ENCODE measurements at places on chromosomes 6 and 20.

GRCh38 chr20:8330319-8330784 lies 198.3 kb downstream of the PLCB1 start:
- DNase-seq = no peak

GRCh38 chr6:158958504-158959386 lies 41.3 kb downstream of the RSPH3 start:
- no peak for DNase-seq

DNA sequence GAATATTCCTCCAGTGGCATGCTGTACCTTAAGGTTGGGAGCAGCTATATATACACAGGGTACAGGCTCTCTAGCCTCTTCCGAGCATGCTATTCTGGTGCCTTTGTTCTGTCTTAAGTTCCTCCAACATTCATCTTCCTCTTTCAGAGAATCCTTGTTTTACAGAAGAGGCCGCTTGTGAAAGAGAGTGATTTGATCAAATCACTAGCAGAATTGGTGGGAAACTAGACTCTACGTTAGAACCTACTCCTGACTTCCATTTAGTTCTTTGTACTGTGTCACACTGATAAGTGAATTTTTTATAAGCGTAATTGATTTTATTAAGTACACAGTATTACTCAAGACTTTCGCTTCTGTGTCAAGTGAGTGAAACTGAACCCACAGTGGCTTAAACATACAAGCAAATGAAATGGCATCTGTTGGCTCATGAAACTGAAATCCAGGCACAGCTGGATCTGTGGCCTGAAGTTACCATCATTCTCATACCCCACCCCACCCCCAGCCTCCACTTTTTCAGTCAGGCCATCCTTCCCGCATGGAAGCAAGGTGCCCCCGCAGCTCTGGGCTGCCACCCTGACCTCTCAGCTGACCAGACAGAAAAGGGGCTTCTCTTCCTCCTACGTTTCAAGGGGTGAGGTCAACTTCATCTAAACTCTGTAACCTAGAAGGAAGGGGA lies 102.3 kb downstream of the RPP40 start:
- DNase-seq = no peak

DNA sequence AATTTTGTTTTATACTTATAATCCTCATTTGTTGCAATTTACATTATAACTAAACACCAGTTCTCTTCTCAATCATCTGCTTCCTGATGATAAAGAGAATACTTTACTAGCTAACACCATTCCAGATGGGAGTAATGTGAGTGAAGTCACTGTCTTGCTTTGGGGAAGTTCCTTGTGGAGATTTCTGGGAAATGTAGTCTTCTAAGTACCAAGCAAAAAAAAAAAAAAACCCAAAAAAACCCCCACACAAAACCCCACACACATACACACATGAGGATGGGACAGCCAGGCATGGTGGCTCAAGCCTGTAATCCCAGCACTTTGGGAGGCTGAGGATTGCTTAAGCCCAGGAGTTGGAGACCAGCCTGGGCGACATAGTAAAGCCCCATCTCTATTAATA lies 2.2 kb upstream of the SNPH start:
- DNase-seq = no peak

- no peak for DNase-seq
Measured at GRCh38 chr6:9252799-9253198, 817.5 kb upstream of the SLC35B3 start.

DNA sequence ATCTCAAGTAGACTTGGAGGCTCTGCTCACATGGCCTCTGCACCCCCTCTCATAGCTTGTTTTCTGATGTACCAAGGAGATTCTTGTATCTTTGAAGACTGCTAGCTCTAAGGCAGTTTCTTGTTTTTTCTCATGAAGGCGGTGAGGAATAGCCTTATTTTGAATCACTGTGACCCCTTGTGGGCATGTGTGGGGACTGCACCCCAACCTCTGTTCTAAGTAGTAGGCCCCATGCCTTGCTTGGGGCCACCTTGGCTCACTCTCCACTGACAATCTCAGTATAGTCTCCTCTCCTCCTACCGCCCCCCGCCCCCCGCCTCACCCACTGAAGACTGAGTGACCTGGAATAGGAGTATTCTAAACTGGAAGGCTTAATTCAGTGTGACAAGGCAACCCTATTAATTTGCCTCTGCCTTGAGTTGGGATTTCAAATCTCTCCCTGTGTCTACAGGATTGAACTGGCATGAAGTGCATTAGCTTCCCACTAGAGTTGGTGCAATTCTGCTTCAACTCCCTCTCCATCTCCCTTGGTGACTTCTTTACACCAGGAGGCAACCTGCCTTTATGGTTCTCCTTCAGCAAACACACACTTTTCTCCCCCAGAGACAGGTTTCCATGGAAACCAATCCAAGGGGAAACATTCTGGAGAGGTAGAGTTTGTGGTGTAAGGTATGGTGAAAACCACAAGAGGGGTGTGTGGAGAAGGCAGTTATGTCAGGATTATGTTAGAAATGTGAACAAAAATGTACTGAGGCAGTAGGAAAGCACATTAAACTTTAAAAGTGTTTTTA lies 75.4 kb upstream of the ECI2 start:
- peak; percentile 30 for DNase-seq

DNA sequence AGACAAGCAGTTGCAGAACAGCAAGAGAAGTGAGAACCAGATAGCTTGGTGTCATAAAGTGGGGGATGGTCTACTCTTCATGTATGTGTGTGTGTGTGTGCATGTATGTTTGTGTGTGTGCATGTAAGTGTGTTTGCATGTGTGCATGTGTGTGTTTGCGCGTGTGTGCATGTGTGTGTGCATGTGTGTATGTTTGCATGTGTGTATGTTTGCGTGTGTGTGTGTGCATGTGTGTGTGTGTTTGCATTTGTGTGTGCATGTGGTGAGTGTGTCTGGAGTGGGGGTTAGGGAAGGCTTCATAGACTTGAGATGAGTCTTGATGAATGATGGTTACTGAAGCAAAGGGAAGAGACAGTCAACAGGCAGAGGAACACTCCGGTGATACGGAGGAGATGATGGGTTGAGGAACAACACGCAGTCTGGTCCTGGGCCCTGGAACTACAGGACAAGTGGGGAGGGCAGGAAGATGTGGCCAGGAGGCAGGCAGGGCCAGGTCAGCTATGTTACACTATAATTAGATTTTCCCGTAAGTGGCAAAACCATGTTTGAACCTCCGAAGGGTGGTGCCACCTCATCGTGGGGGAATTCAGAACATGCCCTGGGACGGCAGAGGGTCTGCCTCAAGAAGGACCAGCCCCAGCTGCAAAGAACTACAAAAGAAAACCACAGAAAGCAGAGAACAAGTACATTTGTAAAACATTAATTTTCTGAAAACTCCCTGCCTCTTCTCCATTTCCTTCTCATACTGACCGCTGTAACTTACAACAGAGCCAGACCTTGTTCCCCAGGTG lies 38.7 kb upstream of the PDE10A start:
- DNase-seq = no peak

DNA sequence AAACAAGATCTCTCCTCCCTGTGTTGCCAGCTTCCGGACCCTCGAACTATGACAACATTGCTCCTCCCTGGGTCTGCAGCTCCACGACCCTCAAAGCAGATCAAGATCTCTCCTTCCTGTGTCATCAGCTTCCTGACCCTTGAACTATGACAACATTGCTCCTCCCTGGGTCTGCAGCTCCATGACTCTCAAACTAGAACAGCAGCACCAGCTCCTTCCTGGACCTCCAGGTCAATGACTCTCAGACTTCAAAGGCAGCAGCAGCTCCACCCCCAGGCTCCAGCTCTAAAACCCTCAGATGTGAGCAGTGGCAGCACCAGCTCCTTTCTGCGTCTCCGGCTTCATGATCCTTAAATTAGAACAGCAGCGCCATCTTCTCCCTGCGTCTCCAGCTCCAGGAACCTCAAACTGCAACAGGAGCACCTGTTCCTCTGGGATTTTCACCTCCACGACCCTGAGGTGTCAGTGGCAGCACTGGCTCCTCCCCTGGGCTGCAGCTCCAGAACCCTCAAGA lies 341.0 kb upstream of the SULF2 start:
- DNase-seq = no peak

- DNase-seq = no peak
Measured at GRCh38 chr6:167219967-167220512, 62.3 kb upstream of the GPR31 start.

GRCh38 chr6:142302421-142303175 lies 791 bp downstream of the ADGRG6 start:
- no peak for DNase-seq

DNA sequence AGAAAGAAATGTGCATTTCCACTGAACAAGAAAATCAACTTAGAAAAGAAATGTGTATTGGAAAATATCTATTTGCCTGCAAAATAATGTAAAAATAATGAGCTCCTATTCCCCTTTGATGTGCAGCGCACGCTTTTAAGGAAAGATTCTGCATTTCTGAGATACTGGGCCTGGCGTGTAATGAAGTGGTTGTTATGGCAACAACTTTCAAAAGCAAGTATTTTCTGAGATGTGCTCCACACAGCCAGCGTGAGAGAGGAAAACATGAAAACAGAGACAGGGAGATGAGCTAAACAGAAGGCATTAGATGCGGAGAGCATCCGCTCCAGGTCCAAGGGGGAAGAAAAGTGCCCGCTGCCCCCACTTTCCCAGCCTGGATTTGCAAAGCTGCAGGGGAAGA lies 39.1 kb upstream of the GTSF1L start:
- no peak for DNase-seq

GRCh38 chr20:25355011-25355595 lies 35.5 kb downstream of the ABHD12 start:
- no peak for DNase-seq

DNA sequence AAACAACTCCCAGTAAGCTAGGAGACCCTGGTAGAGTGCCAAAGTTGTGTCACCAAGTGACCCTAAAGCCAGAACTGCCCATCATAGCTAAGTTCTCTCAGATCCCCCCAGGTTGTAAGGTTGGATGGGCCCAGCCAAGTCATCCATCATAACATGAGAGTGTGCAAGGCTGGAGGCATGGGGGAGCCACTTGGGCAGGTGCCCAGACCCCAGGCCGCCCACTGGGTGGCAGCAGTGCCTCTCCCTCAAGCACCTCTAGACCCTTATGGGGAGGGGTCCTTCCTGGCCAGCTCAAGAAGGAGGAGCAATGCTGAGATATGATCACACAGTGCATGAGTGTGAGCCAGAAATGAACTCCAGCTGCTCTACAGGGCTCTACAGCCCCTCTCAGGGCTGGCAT lies 154.5 kb downstream of the MYLK4 start:
- DNase-seq = no peak

- peak; percentile 58 for DNase-seq
Measured at GRCh38 chr20:33689973-33690372, 3.8 kb upstream of the E2F1 start.

DNA sequence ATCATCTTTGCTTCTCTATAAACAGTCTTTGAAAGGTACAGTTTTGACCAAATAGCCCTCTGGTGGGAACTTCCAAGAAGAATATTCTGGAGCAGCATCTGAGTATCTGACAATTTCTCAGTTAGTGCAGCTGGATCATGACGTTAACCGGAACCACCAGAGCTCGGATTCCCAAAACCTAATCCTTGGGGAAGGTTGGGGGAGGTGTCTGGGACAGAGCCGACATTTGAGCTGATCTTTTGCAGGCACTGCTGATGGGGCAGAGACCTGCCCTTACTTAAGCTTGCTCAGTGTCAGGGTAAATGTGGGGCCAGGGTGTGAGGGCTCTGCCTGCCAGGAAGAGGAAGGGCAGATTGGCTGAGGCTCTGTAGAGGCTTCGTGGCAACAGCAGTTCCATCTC lies 416.6 kb downstream of the DHX35 start:
- no peak for DNase-seq

DNA sequence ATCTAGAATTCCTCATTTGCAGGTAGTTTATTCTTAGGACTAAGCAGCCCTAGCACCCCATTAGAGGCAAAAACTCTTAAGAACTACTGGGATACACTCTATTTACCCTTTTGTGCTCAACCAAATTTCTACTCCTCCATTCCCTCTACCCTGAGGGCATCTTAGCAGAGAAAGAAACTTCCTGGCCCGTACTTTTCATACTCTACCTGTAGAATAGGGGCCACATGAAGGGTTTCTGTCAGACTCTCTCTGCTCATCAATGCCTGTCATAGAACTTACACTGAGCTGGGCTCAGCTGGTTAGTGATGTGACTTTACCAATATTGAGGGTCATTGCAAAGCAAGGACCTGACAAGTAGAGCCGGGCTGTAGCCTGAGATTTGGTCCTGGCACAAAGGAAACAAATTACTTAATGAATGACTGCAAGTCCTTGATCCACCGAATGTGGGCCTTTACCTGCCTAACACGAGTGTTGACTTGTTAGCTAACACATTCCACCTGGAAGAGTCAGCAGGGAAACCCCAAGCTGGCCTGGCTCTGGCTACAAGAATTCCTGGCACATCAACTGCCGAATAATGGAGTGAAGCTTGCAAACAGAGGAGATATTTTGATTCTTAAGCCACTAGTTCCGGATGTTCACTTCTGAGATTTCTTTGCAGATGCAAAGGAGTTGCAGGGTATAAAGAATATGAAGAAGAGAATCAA lies 280.5 kb upstream of the JAG1 start:
- no peak for DNase-seq

DNA sequence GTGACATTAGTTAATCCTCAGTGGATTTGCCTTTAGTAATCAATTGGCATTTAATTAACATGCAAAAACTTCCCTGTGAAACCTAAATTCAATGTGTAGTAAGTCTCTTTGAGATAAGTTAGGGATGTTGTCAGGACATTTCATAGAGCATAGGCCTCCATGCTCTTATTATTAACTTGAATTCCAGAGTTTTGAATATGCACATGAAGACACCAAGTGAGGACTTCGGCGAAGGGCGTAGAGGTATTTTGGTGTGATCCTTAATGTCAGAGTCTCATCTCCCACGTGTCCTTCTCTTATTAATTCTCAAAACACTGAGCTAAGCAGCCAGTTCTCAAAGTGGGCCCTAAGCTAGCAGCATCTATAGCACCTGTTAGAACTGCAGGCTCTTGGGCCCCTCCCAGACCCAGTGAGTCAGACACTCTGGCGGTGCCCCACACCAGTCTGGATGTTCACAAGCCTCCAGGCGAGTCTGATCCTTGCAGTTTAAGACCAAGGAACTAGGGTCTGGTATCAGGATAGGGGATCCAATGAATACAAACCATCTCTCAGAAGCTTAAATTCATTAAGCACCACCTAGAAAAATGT lies 292.1 kb downstream of the QKI start:
- no peak for DNase-seq

DNA sequence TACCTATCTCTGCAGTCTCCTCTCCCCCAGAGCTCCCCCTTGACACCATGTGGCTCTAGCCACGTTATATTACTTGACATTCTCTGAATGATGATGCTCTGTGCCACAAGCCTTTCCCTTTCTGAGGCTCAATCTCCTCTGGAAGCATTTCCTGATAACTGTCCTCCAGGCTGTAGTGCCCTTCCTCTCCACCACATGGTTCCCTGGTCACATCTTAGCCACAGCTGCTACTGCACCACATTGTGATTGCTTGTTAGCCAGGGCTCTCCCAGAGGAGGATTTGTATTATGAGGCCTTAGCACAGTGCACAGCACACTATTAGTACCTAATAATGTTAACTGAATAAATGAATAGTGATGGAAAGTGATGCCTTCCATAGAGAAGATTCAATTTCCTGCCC lies 63.9 kb upstream of the RCAN2 start:
- DNase-seq = no peak

Measured in activated gamma-delta T cell treated with anti-CD3 and anti-CD28 coated beads, Interleukin-2, amount 50 U/mL, for 16 hours (primary cell).